Midbrain (tissue), 1 donor: ENCODE measurements at places on chromosomes 12 and 14.

DNA sequence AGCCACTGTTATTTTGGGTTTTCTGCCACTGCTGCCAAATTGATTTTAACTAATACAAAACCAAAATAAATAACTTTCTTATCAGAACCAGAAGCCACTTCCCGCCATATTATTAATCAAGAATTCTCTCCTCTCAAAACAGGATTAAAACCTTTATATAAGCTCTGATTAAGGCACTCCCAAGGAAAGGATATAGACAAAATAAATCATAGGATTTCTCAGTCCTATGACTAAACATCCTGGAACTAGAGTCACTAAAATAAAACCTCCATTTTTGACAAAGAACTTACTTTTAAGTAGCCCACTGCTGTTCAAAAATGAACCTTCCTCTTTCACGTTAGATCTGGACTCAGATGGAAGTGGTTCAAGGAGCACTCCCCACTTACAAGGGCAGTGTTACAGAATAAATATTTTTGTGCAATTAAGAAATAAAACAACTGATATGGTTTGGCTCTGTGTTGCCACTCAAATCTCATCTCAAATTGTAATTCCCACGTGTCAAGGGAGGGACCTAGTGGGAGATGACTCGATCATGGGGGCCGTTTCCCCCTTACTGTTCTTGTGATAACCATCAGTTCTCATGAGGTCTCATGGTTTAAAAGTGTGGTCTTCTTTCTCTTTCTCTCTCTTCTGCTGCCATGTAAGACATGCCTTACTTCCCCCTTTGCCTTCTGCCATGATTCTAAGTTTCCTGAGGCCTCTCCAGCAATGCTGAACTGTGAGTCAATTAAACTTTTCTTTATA is 26.4 kb downstream of the GXYLT1 start:
- no peak for DNase-seq

DNA sequence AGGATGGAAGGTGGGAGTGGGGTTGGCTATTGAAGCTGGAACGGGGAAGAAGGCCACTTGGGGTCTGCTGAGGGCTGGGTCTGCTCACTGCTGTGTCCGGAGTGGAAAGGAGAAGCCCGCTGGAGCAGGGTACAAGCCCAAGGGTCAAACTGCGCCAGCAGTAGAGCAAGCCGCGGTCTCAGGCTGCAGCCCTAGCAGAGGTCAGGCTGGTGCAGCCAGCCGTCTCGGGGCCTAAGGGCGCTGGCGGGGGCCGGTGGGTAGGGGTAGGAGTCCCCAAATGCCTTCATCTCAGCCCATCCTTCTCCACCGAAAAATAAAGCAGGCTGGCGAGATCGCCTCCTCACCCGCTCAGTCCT is 718 bp upstream of the JDP2 start:
- DNase-seq, result no peak

DNA sequence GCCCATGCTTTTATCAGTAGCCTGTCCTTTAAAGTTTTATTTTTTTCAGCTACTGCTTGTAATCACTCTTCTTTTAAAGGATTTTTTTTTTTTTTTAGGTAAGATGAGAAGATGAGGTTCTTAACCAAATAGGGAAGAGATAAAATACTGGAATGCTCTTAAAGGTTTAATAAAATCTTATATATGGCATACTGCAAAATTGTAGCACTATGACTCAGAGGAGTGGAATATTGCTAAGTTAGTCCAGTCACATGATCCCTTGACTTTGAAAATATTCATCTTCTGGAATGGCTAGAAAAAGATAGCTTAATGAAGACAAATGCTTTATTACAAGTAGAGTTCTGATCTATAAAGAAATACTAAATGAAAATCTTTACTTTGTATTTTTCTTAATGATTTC is 116.6 kb downstream of the NAV3 start:
- DNase-seq, result no peak

DNA sequence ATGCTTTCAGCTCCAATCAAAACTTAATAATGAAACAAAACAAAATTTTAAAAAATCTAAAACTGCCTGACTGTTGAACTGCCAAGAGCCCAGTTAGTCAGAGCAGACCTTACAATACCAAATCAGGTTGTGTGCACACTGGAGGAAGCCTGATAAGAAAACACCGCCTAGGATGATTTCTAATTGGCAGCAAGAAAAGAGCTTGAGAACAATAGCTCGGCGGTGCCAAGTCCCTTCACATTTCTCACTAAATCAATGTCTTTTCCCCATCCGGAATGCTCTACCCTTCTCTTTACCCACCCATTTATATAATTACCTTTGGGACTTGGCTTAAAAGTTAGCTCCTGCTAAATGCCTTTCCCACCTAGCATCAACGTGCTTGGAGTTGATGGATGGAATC is 256.7 kb downstream of the C12orf75 start:
- no peak for DNase-seq

GRCh38 chr14:101182476-101182875 is 279.0 kb upstream of the RTL1 start:
- DNase-seq, result no peak

GRCh38 chr12:70798016-70798783 is 122.3 kb downstream of the PTPRR start:
- no peak for DNase-seq

GRCh38 chr12:86226481-86226880 is 29.7 kb downstream of the MGAT4C start:
- DNase-seq, result no peak

DNA sequence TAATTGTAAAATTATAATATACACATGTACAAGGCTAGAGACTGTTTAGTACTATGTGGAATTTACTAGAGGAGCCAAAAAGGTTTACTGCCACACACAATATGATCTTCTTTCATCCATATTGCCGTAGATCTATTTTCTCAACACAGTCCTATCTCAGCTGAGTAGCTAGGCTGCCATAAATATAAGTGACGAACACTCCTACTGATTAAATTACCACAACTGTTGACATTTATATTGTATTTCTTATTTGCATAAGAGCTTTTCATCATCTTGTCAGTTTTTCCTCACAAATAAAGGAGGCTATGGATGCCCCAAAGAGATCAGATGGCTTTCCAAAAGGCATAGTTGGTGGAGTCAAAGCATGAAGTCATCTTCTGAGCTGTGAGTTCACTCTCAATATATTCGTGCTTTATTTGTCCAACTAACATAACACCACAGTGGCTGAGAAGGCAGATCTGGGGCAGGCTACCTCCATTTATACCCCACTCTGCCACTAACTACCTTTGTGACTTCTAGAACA is 78.6 kb downstream of the CCDC59 start:
- no peak for DNase-seq

- DNase-seq, result no peak
Observed at GRCh38 chr12:49111206-49111605, 559 bp upstream of the LMBR1L start.

DNA sequence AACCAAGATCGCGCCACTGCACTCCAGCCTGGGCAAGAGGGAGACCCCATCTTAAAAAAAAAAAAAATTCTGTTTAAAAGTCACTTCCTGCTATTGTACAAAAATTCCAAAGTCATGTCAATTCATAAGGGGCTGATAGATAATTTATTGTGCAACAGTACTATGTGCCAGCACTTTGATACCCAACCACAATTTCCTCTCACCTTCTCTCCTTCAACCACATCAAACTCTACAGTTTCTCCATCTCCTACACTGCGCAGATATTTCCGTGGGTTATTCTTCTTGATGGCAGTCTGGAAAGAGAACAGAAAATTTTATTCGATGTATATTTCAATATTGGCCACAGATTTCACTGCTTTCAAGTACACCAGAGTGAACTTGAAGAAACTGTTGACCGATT is 7.6 kb downstream of the YBX3 start:
- DNase-seq, result no peak

GRCh38 chr14:71441126-71441525 is 491.1 kb upstream of the RGS6 start:
- DNase-seq, result no peak

DNA sequence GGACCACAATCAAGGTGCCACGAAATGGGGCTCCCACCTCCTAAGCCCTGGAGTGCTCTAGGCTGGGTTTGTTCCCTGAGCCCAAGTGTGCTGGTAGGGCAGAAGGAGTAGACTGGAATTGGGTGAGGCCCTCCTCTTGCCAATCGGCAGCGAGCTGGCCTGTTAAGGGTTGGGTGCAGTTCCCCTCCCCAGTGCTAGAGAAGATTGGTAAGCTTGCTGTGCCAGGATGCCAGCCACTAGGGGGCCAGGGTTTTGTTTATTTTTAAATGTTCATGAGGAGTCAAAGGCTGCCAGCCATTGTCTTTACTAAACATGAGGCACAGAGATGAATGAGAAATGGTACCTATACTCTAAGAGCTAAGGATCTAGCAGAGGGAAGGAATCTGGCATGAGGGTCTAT is 79.7 kb downstream of the SPTB start:
- peak; percentile 4 for DNase-seq

GRCh38 chr14:76720382-76720813 is 40.9 kb upstream of the VASH1 start:
- peak; percentile 28 for DNase-seq

DNA sequence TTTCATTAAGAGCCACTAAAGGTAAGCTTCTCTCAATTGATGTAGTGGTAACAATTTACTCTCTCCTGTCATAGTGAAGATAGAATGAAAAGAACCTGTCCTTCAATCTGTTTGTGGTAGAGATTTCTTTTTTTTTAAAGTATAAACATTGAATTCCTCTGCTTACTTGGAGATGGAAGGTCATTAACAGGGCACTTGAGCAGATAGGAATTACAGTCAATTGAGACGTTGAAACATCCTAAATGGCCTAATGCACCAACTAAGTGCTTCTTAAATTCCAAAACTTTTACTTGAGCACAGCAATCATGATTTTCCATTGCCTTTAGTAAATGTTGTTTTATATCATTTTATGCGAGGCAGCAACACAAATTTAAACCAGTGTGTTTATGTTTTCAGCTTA is 241.4 kb downstream of the FOXG1 start:
- DNase-seq, result no peak

- DNase-seq, result no peak
Observed at GRCh38 chr14:34646570-34647255, 16.8 kb upstream of the SNX6 start.

DNA sequence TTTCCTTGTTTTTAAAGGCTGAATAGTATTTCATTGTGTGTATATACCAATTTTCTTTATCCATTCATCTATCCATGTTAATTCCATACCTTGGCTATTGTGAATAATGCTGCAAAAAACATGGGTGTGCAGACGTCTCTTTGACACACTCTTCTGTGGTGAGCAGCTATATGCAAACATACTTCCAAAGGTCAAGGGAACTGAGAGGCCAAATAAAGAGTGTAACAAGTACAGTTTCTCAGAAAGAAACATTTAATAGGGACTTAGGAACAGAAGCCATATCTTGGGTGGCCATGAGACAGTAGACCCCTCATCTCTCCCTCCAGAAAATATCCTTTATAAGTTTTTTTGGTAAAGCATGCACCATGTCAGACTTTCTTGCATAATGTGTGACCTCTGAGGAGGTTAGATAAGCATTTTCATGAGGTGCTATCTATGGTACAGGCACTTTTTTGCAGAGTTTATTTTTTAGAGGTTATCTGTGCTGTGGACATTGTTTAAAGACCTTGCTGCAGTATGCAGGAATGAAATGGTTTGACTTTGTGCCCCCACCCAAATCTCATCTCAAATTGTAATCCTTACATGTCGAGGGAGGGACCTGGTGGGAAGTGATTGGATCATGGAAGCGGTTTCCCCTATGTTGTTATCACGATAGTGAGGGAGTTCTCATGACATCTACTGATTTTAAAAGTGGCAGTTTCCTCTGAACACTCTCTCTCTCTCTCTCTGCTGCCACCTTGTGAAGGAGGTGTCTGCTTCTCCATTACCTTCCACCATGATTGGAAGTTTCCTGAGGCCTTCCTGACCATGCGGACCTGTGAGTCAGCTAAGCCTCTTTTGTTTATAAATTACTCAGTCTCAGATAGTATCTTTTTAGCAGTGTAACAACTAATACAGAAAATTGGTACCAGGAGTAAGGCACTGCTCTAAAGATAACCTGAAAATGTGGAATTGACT is 1202.3 kb downstream of the GALC start:
- no peak for DNase-seq

GRCh38 chr12:125032466-125033152 is 32.6 kb upstream of the AACS start:
- no peak for DNase-seq

- DNase-seq, result peak; percentile 5
Observed at GRCh38 chr12:32312049-32312670, 87.2 kb upstream of the FGD4 start.

DNA sequence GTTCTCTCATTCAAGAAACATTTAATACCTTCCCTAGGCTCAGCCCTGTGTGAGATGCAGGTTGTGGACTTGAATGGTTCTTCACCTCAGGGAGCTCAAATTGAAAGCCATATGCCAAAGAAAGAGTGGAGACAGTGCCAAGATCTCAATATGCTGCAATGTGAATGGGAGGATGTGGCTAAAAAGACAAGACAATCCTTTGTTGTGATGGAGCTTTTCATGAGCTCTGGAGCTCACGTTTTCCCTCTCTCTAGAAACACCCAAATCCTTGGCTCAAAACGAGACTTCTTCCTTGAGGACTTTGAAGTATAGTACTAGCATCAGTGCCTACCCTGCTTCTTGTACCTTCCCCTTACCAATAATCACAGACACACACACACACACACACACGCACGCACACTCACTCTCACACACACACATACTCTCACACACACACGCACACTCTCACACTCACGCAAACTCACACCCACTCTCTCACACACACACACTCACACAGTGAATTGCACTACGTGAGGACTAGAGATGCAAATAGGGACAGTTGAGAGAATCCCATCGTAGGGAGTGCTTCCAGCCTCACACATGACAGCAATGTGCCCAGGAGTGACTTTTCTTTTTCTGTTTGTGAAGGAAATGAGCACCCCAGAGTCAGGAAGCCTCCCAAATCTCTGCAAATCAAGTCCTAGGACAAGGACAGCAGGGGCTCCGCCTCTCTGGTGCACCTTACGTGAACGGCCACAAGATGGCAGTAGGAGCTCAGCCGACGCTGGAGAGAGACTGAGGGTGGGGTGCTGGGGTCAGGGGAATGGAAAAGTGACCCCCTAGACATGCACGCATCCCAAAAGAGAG is 231.4 kb downstream of the PCNX1 start:
- peak; percentile 69 for DNase-seq

DNA sequence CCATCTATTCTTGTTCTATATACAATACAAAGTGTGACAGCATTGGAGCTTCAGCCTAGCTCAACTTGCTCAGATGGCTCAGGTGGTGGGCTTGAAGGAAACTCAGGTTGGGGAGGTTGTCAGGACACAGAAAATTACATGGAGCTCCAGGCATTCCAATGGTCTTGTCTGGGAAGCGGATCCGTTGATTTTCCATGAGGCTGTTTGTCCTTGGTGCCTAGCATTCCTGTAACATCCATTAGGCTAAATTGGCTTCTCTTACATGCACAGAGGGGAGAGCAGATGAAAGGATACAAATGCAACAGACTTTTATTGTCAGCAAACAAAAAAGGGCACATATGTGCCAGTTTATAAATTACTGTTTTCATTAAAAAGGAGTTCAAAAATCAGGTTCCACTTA is 75.5 kb upstream of the OTX2 start:
- DNase-seq, result no peak
